ENCODE measurements at places on chromosomes 6 and 20.
A peak's percentile ranks its signal among the peaks of the same experiment; 100 is the strongest.

GRCh38 chr6:41958022-41958856, 16.6 kb upstream of the CCND3 start:
- DNase-seq, result no peak
- no peaks in the 10 kb centered on the region for H3K36me3 ChIP-seq
- H3K27ac ChIP-seq, result no peak overlapping the region
- H3K27me3 ChIP-seq, result no peaks in the 10 kb centered on the region
- H3K4me3 ChIP-seq, result no peak overlapping the region

GRCh38 chr6:136717716-136717990, 74.6 kb downstream of the MAP3K5 start:
- H3K4me3 ChIP-seq, result no peak overlapping the region
- no peaks in the 10 kb centered on the region for H3K27me3 ChIP-seq
- no peaks in the 10 kb centered on the region for H3K36me3 ChIP-seq
- DNase-seq, result no peak

GRCh38 chr6:129105035-129105434, 222.1 kb downstream of the LAMA2 start:
- no peak overlapping the region for H3K4me3 ChIP-seq
- H3K36me3 ChIP-seq, result no peaks in the 10 kb centered on the region
- no peaks in the 10 kb centered on the region for H3K27me3 ChIP-seq
- no peak for DNase-seq
- peaks cover 4% of the 10 kb centered on the region for H3K4me1 ChIP-seq

- H3K4me3 ChIP-seq, result no peak overlapping the region
- H3K4me1 ChIP-seq, result no peaks in the 10 kb centered on the region
- no peak overlapping the region for H3K27ac ChIP-seq
- no peaks in the 10 kb centered on the region for H3K27me3 ChIP-seq
- peaks cover 26% of the 10 kb centered on the region for H3K36me3 ChIP-seq
These were observed 96.6 kb downstream of the SULF2 start for GRCh38 chr20:47688385-47689381.

DNA sequence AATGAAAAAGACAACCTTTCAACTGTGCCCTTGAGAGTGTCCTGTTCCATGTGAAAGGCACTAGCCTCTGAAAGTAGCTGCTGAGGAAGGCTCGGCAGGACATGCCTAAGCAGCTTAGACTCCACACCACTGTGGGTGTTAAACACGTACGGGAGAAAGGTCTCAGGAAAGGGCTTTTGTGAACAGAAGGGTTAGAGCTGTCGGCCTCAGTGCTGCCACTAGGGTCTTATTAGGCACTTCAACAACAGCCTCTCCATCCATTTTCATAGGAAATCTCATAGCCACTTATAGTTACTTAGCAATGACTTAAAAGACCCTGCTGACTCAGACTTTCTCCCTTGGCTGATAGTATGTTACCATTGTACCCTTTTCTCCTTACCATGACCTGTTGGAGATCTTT, 662.8 kb downstream of the TBC1D32 start:
- H3K36me3 ChIP-seq, result no peaks in the 10 kb centered on the region
- DNase-seq, result no peak
- no peaks in the 10 kb centered on the region for H3K27me3 ChIP-seq
- H3K4me1 ChIP-seq, result no peaks in the 10 kb centered on the region

DNA sequence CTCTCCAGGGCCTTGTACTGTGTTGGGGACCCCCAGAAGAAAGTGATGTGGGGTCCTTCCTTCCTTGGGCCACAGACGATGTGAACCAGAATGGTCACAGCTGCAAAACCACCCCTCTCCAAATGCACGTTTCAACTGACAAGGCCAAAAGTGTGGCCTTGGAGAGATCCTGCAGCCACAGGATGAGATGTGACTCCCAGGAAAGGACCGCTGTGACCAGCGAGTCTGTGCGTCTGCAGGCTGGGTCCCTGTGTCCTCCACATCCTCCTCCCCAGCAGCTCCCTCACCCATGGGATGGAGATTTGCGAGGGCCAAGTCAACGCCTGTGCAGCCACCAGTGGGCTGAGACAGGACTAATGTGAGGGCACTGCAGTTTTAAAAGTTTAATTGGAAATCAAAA, 247.0 kb downstream of the ERMARD start:
- no peaks in the 10 kb centered on the region for H3K4me1 ChIP-seq
- no peaks in the 10 kb centered on the region for H3K27me3 ChIP-seq
- H3K36me3 ChIP-seq, result no peaks in the 10 kb centered on the region
- no peak overlapping the region for H3K27ac ChIP-seq
- no peak overlapping the region for H3K4me3 ChIP-seq
- DNase-seq, result no peak

- no peaks in the 10 kb centered on the region for H3K4me1 ChIP-seq
- no peaks in the 10 kb centered on the region for H3K36me3 ChIP-seq
- DNase-seq, result no peak
These were observed 63.1 kb upstream of the IFNGR1 start for GRCh38 chr6:137282254-137282653.

- no peaks in the 10 kb centered on the region for H3K36me3 ChIP-seq
- peaks cover 8% of the 10 kb centered on the region for H3K4me1 ChIP-seq
- H3K27me3 ChIP-seq, result peaks cover 18% of the 10 kb centered on the region
- no peak overlapping the region for H3K4me3 ChIP-seq
These were observed 100.4 kb upstream of the MLN start for GRCh38 chr6:33904050-33904746.

DNA sequence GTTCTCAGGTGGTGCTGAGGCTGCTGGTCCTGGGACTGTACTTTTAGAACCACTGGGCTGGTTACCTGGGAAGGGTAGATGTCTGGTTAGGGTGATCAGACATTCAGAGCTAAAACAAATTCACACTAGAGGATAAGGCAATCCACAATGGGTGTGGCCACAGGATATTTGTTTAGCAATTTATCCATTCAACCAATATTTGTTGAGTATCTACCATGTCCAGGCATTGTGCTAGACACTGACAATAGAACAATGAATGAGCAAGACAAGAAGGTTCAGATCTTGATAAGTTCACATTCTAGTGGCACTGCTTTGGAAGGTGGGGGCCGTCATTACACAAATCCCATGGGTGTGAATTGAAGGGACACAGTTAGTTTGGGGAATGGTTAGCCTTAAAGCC, 131.7 kb downstream of the BCAS1 start:
- no peaks in the 10 kb centered on the region for H3K36me3 ChIP-seq
- peaks cover 39% of the 10 kb centered on the region for H3K4me1 ChIP-seq
- DNase-seq, result no peak
- H3K4me3 ChIP-seq, result no peak overlapping the region

- H3K36me3 ChIP-seq, result no peaks in the 10 kb centered on the region
- no peaks in the 10 kb centered on the region for H3K27me3 ChIP-seq
- no peak for DNase-seq
- H3K4me3 ChIP-seq, result no peak overlapping the region
- H3K27ac ChIP-seq, result peak overlapping the region; percentile 85
These were observed 8.9 kb downstream of the ITPR3 start for GRCh38 chr6:33630014-33630413.

DNA sequence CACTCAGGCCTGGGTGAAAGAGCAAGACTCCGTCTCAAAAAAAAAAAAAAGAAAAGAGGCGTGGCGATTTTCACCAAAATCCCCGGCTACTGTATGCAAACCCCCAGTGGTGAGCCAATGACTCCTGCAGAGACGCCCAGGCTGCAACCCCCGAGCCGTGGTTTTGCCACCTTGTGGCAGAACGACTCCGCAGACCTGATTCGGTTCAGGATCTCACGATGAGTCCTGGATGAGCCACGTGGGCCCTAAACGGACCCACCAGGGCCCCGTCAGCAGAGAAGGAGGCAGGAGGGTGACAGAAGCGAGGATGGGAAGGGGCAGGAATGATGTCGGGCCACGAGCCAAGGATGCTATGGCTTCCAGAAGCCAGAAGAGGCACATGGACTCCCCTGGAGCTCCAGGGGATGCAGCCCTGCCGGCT, 42.5 kb downstream of the SLC2A4RG start:
- no peak overlapping the region for H3K27ac ChIP-seq
- no peaks in the 10 kb centered on the region for H3K27me3 ChIP-seq
- no peak overlapping the region for H3K4me3 ChIP-seq
- no peak for DNase-seq
- no peaks in the 10 kb centered on the region for H3K4me1 ChIP-seq
- H3K36me3 ChIP-seq, result no peaks in the 10 kb centered on the region

- H3K4me1 ChIP-seq, result no peaks in the 10 kb centered on the region
- no peak overlapping the region for H3K27ac ChIP-seq
- H3K27me3 ChIP-seq, result no peaks in the 10 kb centered on the region
- DNase-seq, result no peak
These were observed 38.7 kb downstream of the DOK5 start for GRCh38 chr20:54514028-54514607.

DNA sequence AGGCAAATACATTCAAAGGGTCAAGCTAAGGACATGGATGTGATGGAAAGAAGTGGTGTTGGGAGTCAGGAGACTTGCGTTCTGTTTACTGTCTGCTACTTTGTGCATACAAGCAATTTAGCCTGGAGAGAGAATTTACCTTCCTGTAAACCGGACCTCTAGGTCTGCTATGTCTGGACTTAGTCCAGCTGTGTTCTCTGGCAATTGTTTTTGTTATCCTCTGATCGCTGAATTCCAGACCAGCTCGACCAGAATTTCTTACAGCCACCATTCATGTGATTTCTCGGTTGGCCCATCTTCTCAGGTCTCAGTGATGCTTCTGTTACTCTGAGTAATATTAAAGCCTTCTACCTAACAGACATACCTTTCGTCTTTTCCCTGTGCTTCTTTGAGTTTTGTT, 75.2 kb downstream of the LRRC1 start:
- no peak for DNase-seq
- no peak overlapping the region for H3K4me3 ChIP-seq
- H3K27me3 ChIP-seq, result no peaks in the 10 kb centered on the region
- no peaks in the 10 kb centered on the region for H3K4me1 ChIP-seq
- no peaks in the 10 kb centered on the region for H3K36me3 ChIP-seq
- no peak overlapping the region for H3K27ac ChIP-seq

DNA sequence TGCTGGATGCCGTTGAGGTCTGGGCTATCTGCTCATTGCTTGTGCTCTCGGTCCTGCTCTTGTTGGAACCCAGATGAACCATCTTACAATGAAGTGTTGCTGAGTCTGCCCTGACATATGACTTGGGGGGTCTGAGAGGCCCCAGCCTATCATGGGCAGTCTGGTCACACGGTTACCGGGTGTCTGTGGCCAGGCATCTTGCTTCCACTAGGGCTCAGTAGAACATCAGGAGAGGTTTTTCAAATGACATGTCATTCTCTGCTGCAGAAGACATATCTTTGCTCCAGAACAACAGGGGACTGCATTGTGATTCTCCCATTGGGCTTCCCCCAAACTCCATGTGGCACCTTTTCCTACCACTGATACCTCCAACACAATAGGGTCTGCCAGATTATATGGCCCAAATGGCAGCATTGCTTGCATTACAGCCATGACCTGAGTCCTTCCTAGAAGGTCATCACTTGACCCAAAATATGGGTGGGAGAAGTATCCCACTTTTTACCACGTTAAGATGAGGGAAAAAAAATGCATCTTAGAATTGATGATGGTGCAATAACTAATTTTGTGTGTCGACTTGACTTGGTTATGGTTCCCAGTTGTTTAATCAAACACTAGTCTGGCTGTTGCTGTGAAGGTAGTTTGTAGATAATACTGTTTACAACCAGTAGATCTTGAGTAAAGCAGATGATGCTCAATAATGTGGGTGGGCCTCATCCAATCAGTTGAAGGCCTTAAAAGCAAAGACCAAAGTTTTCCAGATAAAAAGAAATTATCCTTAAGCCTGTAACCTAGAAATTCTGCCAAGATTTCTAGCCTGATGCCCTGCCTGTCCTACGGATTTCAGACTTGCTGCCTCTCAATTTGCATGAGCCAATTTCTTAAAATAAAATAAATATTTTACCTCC, 241.0 kb downstream of the QKI start:
- H3K27ac ChIP-seq, result no peak overlapping the region
- no peak overlapping the region for H3K4me3 ChIP-seq
- peaks cover 7% of the 10 kb centered on the region for H3K4me1 ChIP-seq

Data from suprapubic skin (tissue), 4 donors.